ENCODE measurements at places on chromosomes 5 and 9.

DNA sequence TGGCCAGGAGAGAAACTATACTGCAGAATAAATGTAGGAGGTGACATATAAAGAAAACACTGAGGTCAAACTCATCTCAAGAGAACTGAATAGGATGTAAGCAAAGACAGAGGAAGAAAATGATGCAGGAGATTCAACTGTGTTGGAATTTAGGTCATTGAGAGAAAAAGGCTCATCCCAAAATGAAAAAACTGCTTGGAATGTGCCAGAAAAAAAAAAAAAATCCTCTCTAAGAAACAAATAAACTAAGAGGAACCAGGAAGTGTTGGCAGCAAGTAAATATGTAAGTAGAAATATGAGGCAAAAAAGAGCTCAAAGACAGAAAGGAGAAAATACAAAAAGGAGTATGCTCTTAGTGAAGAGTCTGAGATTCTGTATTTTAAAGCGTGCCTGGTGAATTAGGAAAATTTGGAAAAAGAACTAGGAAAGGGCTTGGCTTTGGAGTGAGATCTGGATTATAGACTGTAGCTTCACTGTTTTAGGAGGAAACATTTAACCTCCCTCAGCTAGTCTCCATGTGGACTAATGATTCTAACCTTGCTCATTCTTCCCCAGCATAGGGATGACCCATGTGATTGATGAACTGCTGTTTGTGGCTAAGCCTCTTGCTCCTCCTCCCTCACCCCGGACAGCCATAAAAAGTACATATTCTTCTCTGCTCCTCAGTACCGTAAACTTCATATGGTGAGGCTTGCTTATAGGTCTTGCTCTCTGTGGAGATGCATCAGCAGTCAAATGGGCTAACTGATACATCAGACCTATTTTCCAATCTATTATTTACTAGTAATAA lies 185.6 kb upstream of the POU5F2 start:
- DNase-seq, result no peak

- no peak for DNase-seq
These were observed 1.5 kb upstream of the TMEM174 start for GRCh38 chr5:73171495-73171894.

- DNase-seq, result no peak
These were observed 36.7 kb downstream of the COL23A1 start for GRCh38 chr5:178553517-178553916.

DNA sequence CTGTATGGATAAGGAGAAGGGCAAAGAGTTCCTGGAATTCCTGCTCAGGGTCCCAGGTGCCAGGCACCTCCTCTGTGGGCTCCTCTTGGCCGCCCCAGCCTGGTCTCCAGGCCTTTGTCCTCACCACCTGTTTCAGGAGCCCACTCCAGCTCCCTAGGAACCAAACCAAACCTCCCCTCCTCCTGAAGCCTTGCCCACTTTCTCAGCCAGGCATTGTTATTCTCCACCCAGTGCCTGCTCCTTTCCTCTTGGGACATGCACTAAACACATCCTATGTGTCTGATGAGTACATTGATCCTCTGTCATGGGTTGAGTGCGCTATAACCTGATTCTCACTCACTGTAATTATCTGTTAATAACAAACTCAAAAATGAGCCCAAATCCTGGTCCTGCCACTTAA lies 189.8 kb downstream of the SPOCK1 start:
- DNase-seq, result no peak

DNA sequence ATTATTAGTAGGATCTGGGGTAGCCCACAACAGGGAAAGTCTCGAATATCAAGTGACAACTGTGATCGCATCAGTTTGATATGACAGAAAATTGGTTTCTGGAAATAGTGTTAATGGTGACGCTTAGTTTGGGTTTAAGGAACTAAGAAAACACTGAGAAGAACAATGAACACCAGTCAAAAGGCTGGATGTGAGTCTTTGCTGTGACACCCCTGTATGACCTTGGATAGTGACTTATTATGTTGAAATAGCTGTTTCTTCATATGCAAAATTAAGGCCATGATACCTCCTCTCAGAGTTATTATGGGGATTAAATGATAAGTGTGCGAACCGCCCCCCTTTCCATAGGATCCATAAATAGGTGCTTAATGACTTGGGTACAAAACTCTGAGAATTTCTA lies 926 bp downstream of the DNAJC25 start:
- DNase-seq, result no peak
